ENCODE measurements at places on chromosomes 7 and 10.

GRCh38 chr7:133815611-133816210 lies 311.4 kb upstream of the LRGUK start:
- no peak for DNase-seq

DNA sequence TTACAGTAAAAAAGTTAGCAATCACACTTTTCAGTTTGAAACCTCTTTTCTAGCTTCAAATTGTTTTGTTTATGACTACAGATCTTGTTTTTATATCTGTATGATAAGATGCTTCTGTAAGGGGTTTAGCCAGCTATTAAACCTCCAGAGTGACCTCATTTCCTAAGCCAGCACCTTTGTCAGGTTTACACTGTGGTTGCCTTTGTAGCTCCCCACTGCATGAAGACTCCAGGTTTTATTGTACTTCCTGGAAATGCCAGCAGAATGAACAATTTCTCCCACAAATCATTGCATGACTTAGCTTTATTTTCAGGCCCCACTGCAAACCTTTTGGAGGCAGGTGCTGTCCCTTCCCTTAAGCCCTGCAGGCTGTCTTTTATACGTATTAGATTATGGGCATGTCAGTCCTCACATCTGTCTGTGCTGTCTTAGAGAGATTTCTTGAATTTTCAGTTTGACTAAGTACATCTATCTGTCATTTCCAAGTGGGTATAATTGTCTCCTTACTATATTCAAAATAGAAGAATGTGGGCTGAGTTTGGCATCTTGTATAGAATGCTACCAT lies 8.2 kb upstream of the AGR3 start:
- DNase-seq: no peak

- DNase-seq: no peak
Measured at GRCh38 chr10:124451276-124451675, 1.4 kb upstream of the NKX1-2 start.

DNA sequence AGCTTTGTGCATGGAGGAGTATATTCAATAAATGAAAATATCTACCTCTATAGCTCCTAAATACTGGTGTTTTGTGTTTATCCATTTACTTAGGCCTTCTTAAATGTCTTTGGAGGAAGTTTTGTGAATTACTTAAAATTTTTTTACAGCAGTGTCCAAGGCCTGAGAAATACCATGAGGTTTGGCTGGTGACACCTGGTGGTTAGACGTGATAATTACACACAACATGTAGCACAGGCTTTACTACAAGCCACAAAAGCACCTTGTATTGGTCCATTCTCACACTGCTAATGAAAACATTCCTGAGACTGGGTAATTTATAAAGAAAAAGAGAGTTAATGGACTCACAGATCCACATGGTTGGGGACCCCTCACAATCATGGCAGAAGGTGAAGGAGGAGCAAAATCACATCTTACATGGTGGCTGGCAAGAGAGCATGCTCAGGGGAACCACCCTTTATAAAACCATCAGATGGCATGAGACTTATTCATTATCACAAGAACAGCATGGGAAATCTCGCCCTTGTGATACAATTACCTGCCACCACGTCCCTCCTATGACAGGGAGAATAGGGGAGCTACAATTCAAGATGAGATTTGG lies 20.6 kb downstream of the HYAL4 start:
- peak; percentile 11 for DNase-seq

- no peak for DNase-seq
Measured at GRCh38 chr7:22842973-22843372, 20.3 kb upstream of the TOMM7 start.

GRCh38 chr10:70777063-70777875 lies 7.9 kb downstream of the TBATA start:
- no peak for DNase-seq

DNA sequence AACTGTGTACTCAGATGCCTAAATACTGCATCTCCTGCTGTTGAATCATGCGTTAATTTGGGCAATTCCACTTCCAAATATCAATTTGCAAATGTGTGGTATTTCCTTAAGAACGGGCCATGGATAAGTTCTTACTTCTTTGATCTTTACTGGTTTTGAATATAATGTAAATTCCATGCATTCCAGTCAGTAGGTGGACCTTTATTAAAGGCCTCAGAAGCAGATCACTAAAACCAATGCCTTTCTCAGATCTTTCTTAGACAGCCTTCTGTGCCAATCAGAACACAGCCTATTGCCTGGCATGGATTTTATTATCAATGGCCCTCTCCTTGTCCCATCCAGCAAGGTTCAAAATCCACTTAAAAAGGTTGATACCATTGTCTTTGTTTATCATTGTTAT lies 21.5 kb upstream of the POM121L12 start:
- DNase-seq: no peak

DNA sequence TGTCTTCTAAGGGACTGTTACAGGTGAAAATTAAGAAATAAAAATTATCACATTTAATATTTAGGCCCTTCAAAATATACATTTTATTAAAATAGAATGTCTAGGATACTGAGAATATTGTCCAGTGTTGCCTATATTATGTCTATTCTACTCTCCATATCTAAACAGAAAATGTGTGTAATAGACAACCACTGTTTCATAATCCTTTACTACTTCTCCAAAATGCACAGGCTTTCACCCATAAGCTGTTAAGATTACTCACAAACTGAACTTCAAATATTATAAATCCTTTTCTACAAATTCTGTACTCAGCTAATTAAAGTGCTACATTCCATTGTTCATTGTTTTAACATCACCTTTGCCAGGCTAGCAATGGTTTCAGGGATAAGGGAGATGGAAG lies 56.7 kb upstream of the TFEC start:
- DNase-seq: no peak

DNA sequence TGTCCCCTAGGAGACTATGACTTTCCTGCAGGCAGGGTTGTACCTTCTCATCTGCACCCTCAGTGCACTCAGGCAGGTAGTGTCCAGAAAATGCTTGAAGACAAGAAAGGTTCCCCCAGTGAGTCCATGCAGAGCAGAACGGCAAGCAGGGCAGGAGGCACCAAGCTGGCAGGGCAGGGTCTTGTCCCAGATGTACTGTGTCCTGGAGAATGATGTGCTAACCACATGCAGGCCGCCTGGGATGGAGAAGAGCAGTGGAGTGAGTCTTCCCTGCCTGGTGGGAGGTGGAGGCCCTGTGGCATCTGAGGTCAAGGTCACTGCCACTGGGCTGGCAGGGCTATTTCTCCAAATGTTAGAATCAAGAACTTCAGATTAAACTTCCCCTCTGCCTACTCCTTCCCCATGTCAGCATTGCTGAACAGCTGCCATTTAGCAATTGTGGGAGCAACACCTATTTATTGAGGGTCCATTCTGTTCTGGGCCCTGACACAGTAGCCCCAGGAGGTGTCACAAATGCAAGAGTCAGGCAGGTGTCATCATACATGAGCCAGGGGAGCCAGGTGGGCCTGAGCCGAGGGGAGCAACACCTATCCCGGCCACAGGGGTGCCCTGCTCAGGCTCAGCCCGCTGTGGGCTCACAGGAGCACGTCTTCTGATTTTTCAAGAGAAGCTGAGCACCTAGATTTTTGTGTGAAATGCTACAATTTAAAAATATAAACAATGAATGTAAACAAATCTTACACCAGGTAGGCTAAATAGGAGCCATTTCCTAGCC lies 34.1 kb downstream of the PTPRE start:
- DNase-seq: no peak

DNA sequence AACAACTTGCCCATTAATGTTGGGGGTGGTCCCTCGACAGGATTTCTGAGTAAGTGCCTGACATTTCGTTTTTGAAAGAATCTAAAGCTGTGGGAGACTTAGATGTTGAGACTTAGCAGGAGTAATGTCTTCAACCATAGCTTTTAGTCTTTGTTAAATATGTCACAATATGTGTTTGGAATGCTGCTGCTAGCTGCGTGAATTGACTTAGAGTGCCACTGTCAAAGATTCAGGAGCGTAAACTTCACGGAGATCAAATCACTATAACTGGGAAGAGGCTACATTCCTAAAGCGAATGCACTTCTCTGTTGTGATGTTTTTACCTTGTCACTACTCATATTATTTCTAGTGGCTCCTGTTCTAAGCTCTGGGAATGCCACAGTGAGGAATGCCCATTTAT lies 91.3 kb upstream of the SAMD8 start:
- DNase-seq: no peak

GRCh38 chr10:62662486-62662885 lies 142.0 kb upstream of the ADO start:
- DNase-seq: no peak

DNA sequence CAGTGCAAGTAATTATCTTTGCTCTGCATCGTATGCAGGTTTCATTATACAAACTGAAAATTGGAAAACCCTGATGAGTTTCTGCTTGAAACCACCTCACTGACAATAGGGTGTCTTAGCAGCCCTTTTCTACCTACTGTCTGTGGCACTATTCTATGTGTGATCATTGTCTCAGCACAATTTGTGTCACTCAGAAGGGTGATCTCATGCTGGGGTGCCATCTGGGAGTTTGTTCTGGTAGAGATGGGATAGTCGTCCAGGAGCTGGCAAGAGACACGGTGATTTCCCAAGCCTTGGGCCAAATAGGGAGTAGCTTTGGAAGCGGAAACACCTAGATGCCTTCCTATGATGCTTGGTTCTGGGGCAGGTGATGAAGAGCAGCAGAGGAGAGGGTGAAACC lies 186.3 kb downstream of the FRMD4A start:
- no peak for DNase-seq

GRCh38 chr10:113177936-113178335 lies 227.9 kb downstream of the TCF7L2 start:
- no peak for DNase-seq

GRCh38 chr7:149126662-149127266 lies 640 bp upstream of the ZNF425 start:
- peak; percentile 46 for DNase-seq

- DNase-seq: no peak
Measured at GRCh38 chr7:91291902-91292301, 27.7 kb downstream of the FZD1 start.

- DNase-seq: no peak
Measured at GRCh38 chr7:75579899-75580298, 87.8 kb downstream of the SPDYE5 start.

GRCh38 chr7:14622559-14622958 lies 280.0 kb downstream of the DGKB start:
- no peak for DNase-seq

- no peak for DNase-seq
Measured at GRCh38 chr7:47386273-47386835, 195.6 kb downstream of the TNS3 start.

- no peak for DNase-seq
Measured at GRCh38 chr7:134429481-134429880, 29.4 kb downstream of the AKR1B1 start.

DNA sequence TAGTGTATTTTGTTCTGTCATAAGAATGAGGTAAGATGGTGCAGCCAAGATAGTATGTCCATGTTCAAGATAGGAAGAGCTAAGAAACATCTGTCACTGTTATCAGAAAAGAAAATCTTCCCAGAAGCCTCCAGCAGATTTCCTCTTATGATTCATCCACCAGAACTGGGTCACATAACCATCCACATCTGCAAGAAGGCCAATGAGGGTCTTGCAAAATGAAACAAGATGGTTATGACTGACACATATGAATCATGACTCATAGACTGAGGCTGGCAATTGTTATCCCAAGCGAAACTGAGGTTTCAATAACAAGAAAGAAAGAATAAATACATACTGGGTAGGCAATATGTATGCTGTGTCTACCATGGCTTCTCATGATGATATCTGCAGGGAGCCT lies 30.3 kb downstream of the CCNJ start:
- no peak for DNase-seq

GRCh38 chr10:53434413-53434812 lies 661.8 kb upstream of the MBL2 start:
- DNase-seq: no peak

DNA sequence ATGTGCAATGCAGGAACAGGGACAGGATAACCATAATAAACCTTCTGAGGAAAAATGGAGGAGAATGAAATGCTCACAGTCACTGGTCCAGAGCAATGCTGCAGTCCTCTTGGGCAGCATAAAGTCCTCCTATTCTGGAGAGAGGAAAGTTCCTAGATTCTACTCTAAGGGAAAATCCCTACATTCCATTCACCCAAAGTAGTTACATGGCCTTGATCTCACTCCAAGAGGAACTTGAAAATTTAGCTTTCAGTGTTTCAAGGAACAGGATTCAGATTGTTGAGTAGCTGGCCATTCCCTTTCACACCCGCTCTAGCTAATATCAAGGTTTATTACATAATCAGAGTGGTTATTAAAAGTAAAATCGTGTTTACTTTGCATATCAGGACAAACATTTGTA lies 168.3 kb downstream of the CHRM2 start:
- no peak for DNase-seq

DNA sequence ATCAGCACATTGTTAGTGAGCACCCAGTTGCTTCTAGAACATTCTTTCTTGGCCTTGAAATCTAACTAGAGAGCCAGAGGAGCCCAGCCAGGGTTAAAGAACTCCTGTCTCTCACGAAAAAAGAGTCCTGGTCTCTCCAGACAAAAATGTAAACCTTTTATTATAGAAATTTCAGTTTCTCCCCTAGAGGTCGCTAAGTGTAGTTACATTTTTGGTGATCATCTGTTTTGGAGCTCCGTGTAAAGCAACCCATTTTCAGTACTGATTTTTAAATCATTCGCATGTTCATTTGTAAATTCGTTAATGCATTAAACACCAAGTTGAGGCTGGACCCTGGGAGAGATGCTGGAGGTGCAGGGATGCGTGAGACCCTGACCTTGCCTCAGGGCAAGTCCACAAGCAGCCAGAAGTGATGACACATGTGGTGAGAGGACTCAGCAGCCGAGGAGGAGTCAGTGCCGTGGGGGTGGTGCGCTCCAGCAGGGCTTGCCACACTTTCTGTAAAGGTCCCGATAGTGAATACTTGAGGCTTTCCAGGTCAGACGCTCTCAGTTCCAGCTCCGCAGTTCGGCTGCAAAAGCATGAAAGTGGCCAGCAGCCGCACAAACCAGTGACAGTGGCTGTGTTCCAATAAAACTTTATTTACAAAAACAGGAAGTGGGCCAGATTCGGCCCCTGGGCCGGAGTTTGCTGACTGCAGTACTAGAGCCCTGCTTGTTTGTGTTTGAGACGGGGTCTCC lies 578.6 kb upstream of the FOXK1 start:
- DNase-seq: no peak

GRCh38 chr10:3468919-3469638 lies 296.5 kb upstream of the PITRM1 start:
- DNase-seq: peak; percentile 18

- DNase-seq: no peak
Measured at GRCh38 chr7:131027287-131027773, 293.3 kb upstream of the KLF14 start.

DNA sequence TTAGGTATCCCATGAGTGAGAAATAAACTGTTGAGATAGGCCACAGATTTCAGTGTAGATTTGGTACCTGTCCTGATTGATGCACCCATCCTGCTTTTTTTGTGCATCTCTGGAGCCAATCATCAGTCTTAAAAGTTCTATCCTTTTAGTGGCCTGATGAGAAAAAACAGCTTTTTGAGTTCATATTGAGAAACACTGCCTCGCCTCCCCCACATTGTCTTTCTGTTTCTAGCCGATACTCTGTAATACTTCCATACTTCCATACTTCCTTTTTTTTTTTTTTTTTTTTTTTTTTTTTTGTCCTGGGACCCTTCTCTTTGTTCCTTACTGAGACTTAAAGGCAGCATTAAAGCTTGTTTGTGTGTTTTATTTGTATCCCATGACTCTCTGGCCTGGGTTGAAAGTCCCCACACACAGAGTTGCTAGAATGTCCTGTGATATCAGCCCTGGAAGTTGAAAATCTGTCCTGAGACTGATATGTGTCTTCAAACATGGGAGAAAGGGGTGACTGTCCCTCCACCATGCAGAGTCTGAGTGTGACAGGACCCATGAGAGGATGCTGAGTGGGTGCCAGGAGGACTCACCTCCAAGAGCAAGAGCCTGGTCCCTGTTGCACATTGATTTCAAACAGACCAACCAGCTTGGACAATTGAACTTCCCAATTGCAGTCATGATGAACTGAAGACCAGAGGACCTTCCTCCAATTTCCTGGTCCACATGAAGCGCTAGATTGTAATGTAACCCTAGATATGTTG lies 5.7 kb downstream of the ZNF22 start:
- DNase-seq: no peak
